Daoy (cell line): ENCODE measurements at places on chromosomes 11 and 22. TPM values are rescaled to one million over a fixed set of nuclear protein-coding genes. Genes with fewer than 3 reads are reported as not detected.

DNA sequence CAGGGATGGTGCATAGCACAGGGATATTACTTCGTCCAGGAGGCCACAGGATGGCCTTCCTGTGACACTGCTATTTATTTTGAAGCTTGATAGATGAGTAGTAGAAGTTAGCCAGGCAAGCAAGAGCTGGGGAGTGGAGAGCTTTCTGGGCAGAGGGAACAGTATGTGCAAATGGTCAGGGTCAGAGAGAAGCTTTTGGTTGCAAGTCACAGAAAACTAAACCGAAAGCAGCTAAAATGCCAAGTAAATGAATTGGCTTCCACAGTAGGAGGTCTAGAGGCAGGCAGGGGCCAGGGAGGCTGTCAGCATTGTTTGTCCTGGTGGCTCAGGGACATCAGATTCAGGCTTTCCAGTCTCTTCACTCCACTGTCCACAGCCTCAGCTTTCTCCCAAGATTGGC, 247.5 kb downstream of the GRIK4 start:
- no peak for DNase-seq

DNA sequence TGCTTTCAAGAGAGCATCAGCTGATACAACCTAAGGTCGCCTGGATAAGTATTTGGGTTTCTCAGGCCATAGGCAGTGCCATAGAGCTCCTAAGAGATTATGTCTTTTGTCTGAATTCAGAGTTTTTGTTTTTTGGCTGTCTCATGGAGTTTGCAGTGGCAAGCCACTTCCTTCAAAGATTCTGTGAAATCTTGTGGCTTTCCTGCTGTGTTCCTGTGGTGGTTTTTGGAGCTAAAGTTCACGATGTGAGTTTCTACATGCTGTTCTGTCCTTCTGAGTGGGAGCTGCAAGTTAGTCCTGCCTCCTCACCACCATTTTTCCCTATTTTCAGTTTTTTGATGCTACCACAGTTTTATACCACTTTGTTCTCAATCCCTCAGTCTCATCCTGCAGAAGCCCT, 111.4 kb downstream of the COMMD9 start:
- DNase-seq = no peak

GRCh38 chr11:78542007-78542406, 32.7 kb downstream of the NARS2 start:
- DNase-seq = no peak

- no peak for DNase-seq
Observed at GRCh38 chr22:39459681-39460080, 2.9 kb downstream of the MGAT3 start.

DNA sequence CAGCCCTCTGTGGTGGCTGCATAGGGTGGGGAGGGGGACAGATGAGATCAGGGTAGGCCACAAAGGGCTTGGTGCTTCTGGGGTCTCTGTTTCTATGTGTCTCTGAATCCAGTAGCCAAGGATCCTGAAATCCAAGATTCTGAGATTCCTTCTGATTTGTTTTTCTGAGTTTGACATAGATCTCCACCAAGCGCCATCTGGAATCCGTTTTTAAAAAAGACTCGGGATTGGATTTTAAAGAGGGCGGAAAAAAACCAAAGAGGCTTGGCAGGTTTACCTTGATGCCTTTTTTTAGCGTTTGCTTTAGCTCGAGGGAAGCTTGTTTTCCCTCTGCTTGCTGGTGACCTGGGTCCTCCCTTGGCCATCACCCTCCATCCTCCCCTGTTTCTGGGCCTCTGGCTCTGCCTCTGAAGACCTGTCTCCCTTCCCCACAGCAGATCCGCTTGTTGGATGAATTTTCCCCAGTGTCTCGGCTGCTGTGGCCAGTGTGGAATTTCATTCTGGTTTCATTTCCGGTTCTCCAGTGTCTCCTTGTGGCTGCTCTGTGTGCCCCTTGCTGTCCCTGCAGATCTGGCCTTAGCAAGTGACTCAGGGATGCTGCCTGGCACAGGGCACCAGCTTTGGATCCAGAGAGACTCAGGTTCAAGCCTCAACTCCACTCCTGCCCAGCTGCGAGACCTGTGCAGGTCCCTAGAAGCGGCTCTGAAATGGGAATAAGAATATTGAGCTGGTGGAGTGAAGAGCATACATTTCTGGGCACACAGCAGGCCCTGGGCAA, 15.1 kb downstream of the SYNGR1 start:
- DNase-seq = peak; percentile 36

DNA sequence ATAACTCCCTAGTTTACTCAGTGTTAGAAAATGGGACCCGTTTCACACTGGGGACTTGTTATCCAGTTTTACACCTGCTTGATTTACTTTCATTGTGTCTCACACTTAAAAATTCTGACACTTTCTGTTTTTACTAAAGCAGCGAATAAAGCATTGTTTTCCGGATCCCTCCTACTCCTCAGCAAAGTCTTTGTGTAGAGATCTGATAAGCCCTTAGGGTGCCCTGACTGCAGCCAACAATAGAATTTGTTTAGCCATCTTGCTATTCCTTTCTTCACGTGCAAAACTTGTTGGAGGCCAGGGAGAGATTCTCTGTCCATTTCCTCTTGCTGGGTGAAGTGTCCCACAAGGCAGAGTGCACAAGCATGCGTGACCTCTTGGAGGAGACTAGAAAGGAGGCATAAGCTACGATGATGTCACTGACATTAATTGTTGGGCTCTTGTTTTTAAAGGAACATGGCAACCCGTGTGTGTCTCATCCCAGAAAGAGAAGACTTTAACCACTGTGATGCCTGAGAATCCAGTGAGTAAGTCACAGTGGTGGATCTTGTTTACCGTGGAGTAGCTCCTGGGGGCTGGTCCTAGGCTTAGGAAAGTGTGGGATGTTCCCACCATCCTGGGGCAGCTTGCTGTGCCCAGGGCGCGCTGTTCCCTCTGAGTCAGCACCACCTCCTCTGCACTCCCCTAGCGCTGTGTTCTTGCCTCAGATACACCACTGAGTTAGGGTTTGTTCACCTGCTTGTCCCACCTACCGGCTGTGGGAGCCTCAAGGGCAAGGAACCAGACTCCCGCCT, 27.7 kb downstream of the MICAL2 start:
- DNase-seq = peak; percentile 94

GRCh38 chr11:15930442-15931025, 425.8 kb downstream of the SOX6 start:
- no peak for DNase-seq

DNA sequence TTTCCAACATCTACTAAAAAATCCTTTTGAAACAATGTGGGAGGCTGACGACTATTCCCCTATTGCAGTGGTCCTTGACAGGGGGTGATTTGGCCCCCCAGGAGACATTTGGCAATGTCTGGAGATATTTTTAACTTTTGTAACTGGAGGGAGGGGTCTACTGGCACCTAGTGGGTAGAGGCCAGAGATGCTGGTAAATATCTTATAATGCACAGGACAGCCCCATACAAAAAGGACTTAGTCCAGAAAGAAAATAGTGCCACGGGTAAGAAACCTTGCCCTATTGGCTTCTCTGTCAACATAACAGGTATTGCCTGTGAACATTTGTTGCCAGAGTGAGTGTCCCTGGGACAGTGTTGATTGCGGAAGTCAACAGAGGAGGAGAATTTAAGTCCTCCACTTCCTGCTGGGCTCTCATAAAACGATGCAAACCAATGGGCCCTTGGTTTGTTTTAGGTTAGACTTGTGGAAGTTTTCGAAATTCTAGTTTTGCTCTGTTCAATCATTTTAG, 101.6 kb downstream of the MAML2 start:
- no peak for DNase-seq

GRCh38 chr11:47924184-47924691, 56.1 kb upstream of the PTPRJ start:
- DNase-seq = peak; percentile 71

DNA sequence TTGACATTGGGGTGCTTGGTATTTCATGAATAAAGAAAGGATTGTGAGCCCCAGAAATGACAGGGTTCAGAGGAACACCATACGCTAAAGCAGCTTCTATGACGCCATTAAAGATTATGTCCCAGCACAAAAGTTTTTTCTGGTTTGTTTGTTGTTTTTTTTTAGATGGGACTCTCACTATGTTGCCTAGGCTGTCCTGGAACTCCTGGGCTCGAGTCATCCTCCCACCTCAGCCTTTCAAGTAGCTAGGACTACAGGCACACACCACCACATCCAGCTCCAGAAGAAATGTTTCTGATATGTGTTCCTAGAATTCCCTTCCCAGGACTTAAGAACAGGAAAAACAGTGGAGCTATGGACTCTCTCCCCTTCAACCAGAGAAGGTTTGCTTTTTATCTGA, 2.6 kb upstream of the RHOG start:
- no peak for DNase-seq

Gene RTN4R
- total RNA-seq = 1.7 and 5.1 TPM in 2 replicates

Gene KRTAP5-7
- not detected in 2 replicates for total RNA-seq
